ENCODE measurements at places on chromosomes 6 and 20. TPM values are rescaled to one million over a fixed set of nuclear protein-coding genes. Genes with fewer than 3 reads are reported as not detected.

SLC17A9 gene
- 1.0 TPM for total RNA-seq

GRCh38 chr6:44508646-44509045 is 121.1 kb downstream of the CDC5L start:
- DNase-seq = no peak

GRCh38 chr6:52063584-52064344 is 23.6 kb downstream of the PKHD1 start:
- DNase-seq = no peak

GRCh38 chr6:158290659-158291058 is 21.6 kb upstream of the TULP4 start:
- DNase-seq = no peak

POM121L2 gene
- total RNA-seq = not detected

DNA sequence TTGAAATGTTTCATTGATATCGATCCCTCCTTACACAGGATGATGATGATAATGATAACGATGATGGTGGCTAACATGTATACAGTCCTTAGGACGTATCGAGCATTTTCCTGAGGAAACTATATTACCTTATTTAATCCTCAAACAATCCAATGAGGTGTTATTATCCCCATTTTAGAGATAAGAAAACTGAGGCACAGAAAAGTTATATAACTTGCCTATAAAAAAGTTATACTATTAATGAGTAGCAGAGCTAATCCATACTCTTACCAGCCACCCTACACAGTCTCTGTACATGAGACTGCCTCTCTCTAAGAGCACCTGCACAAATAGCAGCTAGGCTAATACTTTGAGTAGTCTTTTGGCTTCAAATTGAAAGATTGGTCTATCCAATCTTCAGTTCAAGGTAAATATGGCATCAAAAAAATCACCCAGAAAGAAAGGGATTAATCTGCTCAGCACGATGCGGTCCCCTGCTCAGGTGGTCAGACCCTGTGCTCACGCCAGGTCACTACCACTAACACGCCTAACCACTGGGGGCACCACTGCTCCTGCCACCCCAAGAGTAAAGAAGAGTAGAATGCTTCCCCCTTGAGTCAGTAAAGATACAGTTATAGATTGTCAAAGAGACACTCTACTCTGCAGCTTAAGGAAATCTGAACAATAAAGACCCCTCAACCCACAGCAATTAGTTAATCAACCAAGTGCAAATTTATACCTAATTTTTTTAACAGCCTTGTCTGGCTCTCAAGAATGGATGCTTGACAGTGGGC is 15.0 kb downstream of the GABBR1 start:
- DNase-seq = no peak

LST1 gene
- total RNA-seq = 1.8 TPM

- DNase-seq = no peak
Observed at GRCh38 chr20:13883425-13883824, 98.6 kb downstream of the NDUFAF5 start.

- DNase-seq = no peak
Observed at GRCh38 chr6:10382728-10383330, 32.0 kb downstream of the TFAP2A start.

PRR18 gene
- not detected for total RNA-seq

MAP1LC3A gene
- 27.4 TPM for total RNA-seq

SNAP91 gene
- 0.51 TPM for total RNA-seq

SLC35D3 gene
- total RNA-seq = not detected

GRCh38 chr20:61950641-61951071 is 115.0 kb downstream of the TAF4 start:
- no peak for DNase-seq

GRCh38 chr6:9044426-9044825 is 609.1 kb upstream of the SLC35B3 start:
- no peak for DNase-seq

CRIP3 gene
- total RNA-seq = not detected

VNN1 gene
- total RNA-seq = 0.44 TPM

DNA sequence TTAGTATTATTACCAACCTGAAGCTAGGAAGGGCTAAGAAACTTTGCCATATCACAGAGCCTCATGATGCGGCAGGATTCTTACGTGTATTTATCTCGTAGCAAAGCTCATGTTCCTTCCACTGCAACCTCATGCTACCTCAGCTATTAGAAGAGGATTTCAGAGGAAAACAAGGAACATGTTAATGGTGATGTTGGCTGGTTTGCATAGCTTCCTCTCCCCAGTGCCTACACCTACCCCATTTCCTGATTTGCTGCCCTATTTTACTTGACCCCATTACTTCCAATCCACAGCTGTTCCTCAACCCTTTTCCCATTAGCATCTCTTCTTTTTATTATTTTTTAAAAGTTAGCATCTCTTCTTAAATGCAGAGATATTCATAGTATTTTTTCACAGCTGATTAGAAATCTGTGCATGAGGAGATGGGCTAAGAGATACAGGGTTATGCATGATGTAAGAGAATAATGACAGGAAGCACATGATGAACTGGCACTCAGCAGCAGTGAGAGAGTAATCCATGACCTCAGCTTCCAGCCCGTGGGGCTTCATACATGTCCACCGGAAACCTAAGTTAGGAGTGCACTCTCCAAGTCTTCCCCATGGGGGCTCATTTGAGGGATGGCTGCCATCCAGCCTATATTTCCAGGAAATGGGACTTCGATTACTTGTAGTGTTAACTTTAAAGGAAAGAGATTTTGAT is 106.1 kb upstream of the ASF1A start:
- DNase-seq = no peak

DNA sequence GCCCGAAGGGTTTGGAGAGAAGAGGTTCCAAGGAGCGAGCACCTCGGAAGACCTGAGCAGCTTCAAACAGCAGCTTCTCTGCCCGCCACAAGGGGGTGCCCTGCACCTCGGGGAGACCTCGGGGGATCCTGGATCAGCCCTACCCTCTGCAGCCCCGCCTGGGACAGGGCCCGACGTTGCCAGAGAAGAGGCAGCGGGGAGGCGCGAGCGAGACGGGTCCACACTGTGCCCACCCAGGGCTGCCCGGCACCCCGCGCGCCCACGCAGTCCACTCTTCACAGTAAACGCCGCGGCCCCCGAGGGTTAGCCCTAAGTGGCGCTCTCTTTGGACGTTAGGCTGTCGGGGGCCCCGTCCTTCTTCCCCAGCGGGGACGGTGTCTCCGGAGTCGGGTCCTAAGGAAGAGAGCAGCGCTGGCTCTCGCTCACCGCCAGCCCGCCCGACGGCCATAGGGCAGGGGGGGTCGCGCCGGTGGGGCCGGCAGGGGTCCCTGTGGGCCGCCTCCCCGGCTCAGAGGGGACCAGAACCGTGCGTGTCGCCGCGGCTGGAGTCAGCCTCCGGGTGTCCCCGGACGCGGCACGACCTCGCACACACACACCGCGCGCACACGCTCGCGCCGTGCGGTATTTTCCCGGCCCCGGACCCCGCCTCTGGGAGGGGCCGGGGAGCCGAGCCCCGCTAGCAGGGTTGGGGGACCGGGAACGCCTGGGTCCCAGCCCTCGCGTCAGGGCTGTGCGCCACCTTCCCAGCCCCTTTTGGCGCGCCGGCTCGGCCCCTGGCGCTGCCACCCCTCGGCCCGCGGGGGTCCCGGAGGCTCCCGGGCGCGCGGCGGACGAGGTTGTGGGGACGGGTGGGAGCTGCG is 929 bp downstream of the CDH22 start:
- DNase-seq = peak; percentile 81

TENT5A gene
- 2.9 TPM for total RNA-seq

RRBP1 gene
- 23.4 TPM for total RNA-seq

- DNase-seq = peak; percentile 15
Observed at GRCh38 chr6:163332575-163332974, 81.9 kb upstream of the QKI start.

LCA5 gene
- total RNA-seq = 1.4 TPM

C6orf52 gene
- 0.87 TPM for total RNA-seq

GRCh38 chr6:155062866-155063341 is 67.8 kb downstream of the TIAM2 start:
- DNase-seq = no peak

DNA sequence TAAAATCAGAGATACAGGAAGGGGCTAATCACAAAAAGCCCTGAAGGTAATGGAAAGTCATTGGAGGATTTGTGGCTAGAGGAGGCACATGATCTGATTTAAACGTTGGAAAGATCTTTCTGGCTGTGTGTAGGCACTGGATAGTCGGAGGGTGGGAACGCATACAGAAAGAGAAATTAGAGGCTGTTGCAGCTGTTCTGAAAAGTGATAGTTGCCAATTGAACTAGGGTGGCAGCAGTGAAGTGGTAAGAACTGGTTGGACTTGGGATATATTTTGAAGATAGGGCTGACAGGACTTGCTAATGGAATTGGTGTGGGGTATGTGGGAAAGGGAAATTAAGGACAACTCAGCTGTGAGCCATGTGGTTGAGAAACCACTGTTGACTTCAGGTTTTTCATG is 223.6 kb downstream of the OGFRL1 start:
- no peak for DNase-seq

DEF6 gene
- 0.76 TPM for total RNA-seq

- no peak for DNase-seq
Observed at GRCh38 chr6:123747515-123747914, 56.1 kb upstream of the NKAIN2 start.

GRCh38 chr6:13789746-13790145 is 24.6 kb downstream of the MCUR1 start:
- DNase-seq = no peak

GRCh38 chr20:62227977-62228958 is 8.2 kb upstream of the HRH3 start:
- no peak for DNase-seq
